Bone marrow (tissue), 2 donors: ENCODE measurements at places on chromosomes 6 and 20.
A peak's percentile ranks its signal among the peaks of the same experiment; 100 is the strongest.

GRCh38 chr6:73980096-73980495 is 284.1 kb downstream of the CD109 start:
- no peak for DNase-seq

DNA sequence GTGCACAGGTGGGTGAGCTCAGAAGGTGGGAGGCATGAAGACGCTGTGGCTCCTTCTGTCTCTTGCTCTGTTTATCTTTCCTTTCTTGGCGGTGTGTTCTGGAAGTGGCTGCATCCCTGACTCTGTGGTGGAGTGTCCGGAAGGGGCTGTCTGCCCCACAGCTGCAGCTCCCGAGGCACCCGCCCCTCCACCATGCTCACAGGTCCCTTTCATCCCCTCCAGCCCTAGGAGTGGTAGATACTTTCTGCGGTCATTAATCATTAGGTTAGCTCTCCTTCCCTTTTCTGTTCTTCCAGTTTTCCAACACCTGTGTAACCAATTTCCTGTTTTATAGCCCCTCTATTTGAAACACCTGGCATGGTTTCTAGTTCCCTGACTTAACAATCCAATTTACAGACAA is 65.6 kb downstream of the GJA10 start:
- DNase-seq, result no peak

- no peak for DNase-seq
These were observed 231.3 kb upstream of the MAP3K7 start for GRCh38 chr6:90818163-90818562.

GRCh38 chr6:39154705-39155104 is 39.7 kb upstream of the SAYSD1 start:
- DNase-seq, result no peak

GRCh38 chr6:104686550-104687175 is 173.1 kb downstream of the HACE1 start:
- DNase-seq, result no peak

DNA sequence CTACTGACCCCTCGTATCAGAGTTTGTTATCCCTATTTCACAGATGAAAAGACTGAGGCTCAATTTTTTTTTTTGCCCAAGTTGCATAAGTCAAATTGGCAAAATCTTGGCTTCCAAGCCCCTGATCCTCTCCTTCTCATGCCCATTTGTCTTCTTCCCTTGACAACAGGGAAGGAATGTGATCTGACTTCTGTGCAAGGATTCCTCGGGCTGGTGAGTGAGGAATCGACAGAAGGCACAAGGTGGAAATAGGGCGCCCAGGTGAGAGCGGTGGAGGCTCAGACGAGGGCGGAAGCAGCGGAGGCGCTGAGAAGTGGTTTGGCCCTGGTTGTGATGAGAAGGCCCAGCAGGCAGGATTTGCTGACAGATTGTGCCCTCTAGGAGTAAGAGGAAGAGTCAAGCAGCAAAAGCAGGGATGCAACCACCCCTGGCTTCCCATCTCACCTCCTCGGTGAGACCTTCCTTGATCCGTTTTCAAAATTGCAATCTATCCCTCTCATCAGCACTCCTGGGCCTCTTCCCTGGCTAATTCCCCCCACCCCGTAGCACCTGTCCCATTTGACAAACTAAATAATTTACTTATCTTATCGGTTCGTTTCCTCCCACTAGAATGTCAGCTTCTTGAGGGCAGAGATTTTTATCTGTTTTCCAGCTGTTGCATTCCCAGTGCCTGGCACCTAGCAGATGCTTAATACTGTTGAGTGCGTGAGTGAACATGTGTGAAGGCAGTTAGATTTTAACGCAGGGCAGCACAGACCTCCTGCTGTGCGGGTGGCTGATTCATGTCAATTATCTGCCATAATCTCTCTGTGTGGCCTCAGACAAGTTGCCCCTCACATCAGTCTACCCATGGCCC is 3.7 kb upstream of the SIRPA start:
- DNase-seq, result no peak

DNA sequence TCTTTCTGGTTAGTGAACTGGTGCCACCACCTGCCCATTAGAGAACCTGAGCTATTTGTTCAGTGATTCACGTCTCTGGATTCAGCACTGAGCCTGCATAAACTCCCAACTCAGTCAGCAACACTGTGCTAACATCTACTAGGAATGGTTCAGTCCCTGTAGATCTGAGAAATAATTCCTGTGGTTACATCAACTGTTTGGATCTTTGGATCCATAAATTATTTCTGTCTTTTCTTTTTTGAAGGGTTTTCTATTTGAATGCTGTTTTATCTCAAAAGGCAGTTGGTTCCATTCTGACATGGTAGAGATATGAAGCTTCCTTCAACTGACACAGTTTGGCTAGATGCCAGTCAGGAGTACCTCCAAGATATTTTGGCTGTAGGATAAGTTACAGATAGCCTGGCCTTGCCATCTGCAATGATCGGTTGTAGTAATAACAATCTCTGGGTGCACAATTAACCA is 125.9 kb downstream of the TRMT11 start:
- DNase-seq, result no peak

DNA sequence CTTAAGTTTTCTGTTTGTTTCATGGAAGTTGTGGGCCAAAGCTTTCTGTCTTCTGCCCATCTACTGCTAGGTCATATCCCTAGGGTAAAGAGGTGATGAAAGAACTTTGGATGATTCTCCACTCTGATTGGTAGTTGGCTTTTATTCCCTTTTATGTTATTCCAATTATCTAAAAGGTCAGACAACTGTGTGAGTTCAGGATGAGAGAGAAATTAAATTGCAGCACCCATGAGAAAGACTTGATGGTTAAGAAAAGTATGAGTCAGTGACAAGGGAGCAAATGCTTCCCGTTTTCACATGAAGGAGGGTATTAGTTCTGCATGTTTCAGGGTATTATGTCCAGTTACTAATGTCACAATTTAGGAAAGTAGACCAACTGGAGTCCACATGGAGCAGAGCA is 136.3 kb downstream of the CD109 start:
- no peak for DNase-seq

DNA sequence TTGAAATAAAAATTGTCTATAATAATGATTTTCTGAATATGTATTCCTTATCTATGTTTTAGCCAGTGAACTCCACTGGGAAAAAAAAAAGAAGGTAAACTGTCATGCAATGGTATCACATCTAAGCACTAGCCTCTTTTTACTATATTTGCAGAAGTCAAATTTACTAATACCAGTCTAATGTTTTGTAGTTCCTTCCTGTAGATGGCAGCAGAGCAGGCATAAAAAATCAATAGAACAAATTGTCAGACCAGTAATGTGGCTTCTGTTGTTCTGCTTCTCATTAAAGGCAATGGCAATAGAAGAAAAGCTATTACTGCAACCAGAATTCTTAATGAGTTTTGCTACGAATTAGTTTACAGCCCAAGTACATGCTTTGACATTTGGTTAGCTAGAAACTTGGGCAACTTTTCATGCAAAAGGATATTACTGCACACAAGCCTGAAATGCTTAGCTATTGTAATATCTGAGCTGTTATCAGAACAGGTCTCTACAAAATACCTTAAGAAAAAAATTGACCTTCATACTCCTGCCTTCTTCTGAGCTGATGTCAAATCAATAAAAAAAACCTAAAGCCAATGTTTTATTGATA is 476.9 kb downstream of the KHDRBS2 start:
- no peak for DNase-seq

- DNase-seq, result no peak
These were observed 8.7 kb downstream of the MTHFD1L start for GRCh38 chr6:150874179-150874578.

- no peak for DNase-seq
These were observed 5.8 kb downstream of the BTN3A3 start for GRCh38 chr6:26445934-26446667.

- DNase-seq, result no peak
These were observed 8.7 kb upstream of the TENT5A start for GRCh38 chr6:81761197-81761596.

- DNase-seq, result no peak
These were observed 164.0 kb upstream of the ZNF337 start for GRCh38 chr20:25860531-25861150.

GRCh38 chr20:35215066-35215956 is 11.2 kb upstream of the MMP24 start:
- no peak for DNase-seq

- no peak for DNase-seq
These were observed 82.2 kb downstream of the MYO6 start for GRCh38 chr6:75830959-75831885.

DNA sequence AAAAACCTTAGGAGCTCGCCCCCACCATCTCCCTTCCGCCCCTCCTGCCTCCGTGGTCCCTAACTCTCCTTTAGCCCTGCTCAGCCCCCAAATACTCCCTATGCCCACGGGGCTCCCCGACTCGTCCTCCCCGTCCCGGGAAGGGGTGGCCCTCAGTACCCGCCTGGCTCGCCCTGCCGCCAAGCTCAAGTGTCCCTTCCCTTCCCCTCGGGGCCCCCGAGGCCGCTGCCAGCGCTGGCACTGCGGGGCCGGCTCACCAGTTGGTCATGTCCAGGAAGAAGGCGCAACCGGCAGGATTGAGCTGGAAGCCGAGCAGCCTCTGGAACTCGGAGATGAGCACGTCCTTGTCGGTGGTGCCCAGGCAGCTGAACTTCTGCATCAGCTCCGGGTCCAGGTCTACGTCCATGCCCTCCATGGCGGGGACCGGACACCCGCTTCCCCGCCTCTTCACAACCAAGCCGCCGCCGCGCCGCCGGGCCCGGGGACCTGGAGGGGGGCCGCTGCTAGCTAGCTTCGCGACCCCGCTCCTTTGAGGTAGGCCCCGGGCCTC is 303 bp downstream of the ILRUN start:
- DNase-seq, result no peak

GRCh38 chr6:142926494-142927270 is 18.3 kb downstream of the HIVEP2 start:
- no peak for DNase-seq

- DNase-seq, result peak; percentile 56
These were observed at the start of gene PRDM1 for GRCh38 chr6:106085984-106086813. Gene PRDM1 (plus strand): TSS chr6:106086336. CDS start chr6:106086554, 218 bp downstream.

DNA sequence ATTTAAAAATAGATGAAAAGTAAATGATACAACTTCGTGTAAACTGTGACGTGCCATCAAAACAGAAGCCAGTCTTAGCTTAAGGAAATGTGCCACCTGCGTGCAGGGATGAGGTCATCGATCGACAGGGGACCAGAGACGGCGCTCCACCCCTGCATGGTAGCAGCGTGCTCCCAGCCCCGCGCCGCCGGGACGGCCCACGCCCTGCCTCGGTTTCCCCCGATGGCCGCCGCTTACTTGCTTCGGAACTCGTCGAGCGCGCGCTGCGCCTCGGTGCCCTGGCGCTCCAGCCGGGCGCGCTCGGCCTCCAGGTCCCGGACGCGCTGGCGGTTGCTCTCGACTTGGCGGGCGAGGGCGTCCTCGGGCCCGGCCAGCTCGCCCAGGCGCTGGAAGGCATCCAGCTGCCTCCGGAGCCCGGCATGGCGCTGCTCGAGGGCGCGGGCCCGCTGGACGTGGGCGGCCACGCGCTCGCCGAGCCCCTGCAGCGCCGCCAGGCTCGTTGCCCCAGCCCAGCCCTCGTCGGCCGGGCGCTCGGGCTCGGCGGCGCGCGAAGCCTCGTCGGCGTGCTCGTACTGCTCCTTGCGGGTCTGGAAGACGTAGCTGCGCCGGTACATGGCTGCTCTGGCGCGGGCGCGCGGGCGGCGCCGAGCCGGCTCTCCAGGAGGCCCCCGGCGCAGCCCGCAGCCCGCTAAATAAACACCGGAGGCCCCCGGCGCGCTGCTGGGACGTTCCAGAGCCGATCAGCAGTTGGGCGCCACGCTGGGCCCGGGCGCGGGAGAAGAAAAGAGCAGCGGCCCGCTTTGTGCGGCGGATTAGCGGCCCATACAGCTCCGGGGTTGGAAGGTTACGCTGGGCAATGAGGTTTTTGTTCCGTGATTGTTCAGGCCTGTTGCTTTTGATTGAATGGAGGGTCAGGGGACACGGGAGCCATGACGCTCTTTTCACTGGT is at the start of gene BFSP1:
Gene BFSP1, minus strand, starts transcription at position 664 of the 949 bp plus-strand sequence. Its CDS starts 50 bp downstream, at position 614.
- DNase-seq, result no peak

GRCh38 chr6:19331089-19331488 is 506.1 kb upstream of the ID4 start:
- no peak for DNase-seq

DNA sequence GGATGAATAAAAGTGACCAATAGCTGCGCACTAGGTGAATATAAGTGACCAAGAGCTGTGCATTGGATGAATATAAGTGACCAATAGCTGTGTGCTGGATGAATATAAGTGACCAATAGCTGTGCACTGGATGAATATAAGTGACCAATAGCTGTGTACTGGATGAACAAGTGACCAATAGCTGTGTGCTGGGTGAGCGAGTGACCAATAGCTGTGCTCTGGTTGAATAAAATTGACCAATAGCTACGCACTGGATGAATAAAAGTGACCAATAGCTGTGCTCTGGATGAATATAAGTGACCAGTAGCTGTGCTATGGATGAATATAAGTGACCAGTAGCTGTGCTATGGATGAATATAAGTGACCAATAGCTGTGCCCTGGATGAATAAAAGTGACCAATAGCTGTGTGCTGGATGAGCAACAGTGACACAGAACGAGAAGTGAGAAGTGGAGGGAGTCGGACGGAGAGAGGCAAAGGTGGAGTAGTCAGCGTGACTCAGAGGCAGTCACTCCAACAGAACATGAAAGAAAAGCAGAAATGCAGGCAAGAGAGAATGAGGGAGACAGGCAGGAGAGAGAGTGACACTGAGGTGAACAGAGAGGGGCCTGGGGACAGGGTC is 38.5 kb downstream of the RBM38 start:
- DNase-seq, result peak; percentile 8

- DNase-seq, result no peak
These were observed 21.9 kb upstream of the SGK2 start for GRCh38 chr20:43536817-43537440.

GRCh38 chr6:136073216-136073615 is 176.9 kb downstream of the MTFR2 start:
- DNase-seq, result no peak

DNA sequence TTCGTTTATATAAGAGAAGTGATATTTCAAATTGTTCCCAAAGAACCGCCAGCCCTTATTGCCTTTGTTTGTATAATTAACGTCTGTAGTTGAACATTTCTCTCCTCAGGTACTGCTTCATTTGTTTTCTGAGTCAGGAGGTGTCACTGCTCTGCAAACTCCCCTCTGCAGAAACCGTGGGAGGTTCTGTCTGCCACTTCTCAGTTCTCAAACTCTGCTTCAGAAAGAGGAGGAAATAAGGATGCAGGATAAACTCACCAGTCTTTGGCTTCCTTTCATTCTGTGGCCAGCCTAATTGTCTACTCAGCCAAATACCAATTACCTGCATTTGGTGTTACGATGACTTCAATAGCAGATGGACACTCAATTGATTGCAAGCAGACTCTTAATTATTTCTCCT is 149.8 kb downstream of the PAK5 start:
- no peak for DNase-seq

DNA sequence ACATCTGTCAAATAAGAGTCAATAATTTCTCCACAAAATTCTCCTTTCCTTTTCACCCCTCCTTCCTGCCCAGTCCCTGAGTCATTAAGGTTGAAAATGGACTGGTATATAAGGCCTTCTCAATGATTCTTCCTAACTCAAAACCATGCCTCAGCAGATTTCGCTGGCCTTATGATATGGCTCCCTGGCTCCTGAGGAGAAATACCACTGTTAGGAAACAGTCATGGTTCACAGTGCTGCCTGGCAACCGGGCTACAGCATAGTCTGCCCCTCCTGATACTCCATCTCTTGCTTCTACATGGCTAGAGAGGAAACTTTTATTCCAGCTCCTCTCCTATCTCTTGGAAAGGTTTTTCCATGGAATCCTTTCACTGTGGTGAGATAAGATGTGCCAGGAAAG is 4.7 kb downstream of the UBE2J1 start:
- DNase-seq, result no peak
